K562 (cell line): ENCODE measurements at places on chromosomes 5 and 9. TPM values are rescaled to one million over a fixed set of nuclear protein-coding genes. Genes with fewer than 3 reads are reported as not detected.

DNA sequence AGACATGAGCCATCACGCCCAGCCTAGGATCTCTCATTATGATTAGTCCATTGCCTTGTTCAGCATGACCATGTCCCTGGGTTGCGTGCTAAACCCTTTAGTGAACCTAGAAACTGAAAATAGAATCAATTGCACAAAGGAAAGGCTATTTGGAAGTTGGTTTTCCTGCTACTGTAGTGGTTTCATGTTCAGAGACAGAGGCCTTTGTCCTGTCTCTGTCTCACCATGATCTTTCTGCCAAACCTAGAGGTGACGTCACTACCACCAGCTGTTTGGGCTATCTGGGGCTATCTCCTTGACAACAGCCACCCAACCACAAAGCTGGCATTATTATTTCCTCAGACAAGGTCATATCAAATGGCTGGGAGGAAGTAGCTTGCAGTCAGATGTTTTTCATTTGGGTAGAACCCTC, 4.0 kb upstream of the CDK5RAP2 start:
- H3K4me3 ChIP-seq: no peak overlapping the region
- H3K4me1 ChIP-seq: peaks cover 2% of the 10 kb centered on the region
- H3K36me3 ChIP-seq: no peaks in the 10 kb centered on the region

GRCh38 chr9:132301521-132301920, 53.3 kb downstream of the SETX start:
- H3K27me3 ChIP-seq: no peaks in the 10 kb centered on the region
- no peaks in the 10 kb centered on the region for H3K4me1 ChIP-seq
- no peak overlapping the region for H3K4me3 ChIP-seq
- peaks cover 79% of the 10 kb centered on the region for H3K36me3 ChIP-seq
- no peak overlapping the region for H3K27ac ChIP-seq

DNA sequence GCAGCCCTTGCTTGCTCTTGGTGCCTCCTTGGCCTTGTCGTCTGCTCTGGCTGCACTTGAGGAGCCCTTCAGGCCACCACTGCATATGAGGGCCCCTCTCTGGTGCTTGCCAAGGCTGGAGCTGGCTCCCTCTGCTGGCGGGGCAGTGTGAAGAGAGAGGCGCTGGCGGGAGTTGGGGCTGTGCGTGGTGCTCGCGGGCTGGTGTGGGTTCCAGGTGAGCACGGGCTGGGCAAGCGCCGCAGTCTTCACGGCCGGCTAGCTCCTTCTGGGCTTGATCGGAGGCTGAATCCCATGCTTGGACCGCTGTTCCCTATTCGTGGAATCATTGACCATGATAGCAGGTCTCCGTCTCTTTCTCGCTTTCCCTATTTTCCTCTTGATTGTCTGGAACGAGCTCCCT, 56.5 kb downstream of the XRCC4 start:
- H3K36me3 ChIP-seq: no peaks in the 10 kb centered on the region
- DNase-seq: no peak
- no peak overlapping the region for H3K4me3 ChIP-seq
- no peak overlapping the region for H3K27ac ChIP-seq
- H3K27me3 ChIP-seq: no peaks in the 10 kb centered on the region

- DNase-seq: no peak
- no peaks in the 10 kb centered on the region for H3K4me1 ChIP-seq
- peaks cover 6% of the 10 kb centered on the region for H3K27me3 ChIP-seq
- no peak overlapping the region for H3K4me3 ChIP-seq
- no peaks in the 10 kb centered on the region for H3K36me3 ChIP-seq
Observed at GRCh38 chr5:67902497-67902830, 313.1 kb upstream of the PIK3R1 start.

- H3K36me3 ChIP-seq: no peaks in the 10 kb centered on the region
- no peak overlapping the region for H3K4me3 ChIP-seq
- H3K4me1 ChIP-seq: no peaks in the 10 kb centered on the region
- no peak for DNase-seq
Observed at GRCh38 chr5:100186181-100186580, 349.0 kb upstream of the FAM174A start.

- peaks cover 7% of the 10 kb centered on the region for H3K4me1 ChIP-seq
- H3K4me3 ChIP-seq: no peak overlapping the region
- no peaks in the 10 kb centered on the region for H3K36me3 ChIP-seq
- no peak for DNase-seq
- no peak overlapping the region for H3K27ac ChIP-seq
Observed at GRCh38 chr5:178334861-178335260, 102.3 kb upstream of the PHYKPL start.

DNA sequence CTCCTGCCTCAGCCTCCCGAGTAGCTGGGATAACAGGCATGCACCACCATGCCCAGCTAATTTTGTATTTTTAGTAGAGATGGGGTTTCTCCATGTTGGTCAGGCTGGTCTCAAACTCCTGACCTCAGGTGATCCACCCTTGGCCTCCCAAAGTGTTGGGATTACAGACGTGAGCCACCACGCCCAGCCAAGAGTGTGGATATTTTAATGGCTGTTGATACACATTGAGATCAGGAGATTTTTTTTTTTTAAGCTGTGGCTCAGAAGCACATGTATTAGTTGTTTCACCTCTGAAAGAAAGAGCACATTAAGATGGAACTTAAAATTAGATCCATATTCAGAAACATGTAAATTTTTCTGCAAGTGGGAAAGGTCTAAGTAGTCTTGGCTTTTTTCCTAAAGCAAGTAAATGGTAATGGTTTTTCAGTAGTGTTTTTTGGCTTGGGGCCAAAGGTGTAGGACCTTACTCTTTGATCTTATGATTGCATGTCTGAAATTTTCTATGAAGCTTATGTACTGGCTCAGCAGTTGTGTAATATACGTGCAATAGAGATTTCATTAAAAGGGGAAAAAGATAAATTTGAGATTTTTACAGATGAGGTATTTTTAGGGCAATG, 9.9 kb downstream of the RBM27 start:
- H3K4me1 ChIP-seq: peaks cover 14% of the 10 kb centered on the region; the same call in 2 of the 3 replicates
- H3K27me3 ChIP-seq: no peaks in the 10 kb centered on the region
- H3K4me3 ChIP-seq: no peak overlapping the region
- no peak overlapping the region for H3K27ac ChIP-seq
- peaks cover 15% of the 10 kb centered on the region; the same call in 2 of the 3 replicates for H3K36me3 ChIP-seq

DNA sequence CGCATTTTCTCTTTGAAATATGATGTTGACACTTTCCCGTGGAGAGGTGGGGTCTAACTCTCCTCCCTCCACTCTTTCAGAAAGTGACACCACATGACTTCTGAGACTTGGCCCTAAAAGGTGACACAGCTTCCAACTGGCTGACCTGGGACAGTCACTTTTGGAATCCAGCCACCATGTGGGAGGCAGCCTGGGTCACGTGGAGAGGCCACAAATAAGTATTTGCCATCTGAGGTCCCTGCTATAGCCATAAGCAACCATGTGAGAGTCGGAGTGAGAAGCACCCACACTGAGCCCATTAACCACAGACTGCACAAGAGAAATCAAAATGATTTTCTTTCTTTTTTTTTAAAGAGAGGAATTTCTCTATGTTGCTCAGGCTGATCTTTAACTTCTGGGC, 4.1 kb upstream of the PHYKPL start:
- H3K27ac ChIP-seq: no peak overlapping the region
- peaks cover under 1% of the 10 kb centered on the region; the same call in 1 of the 2 replicates for H3K27me3 ChIP-seq
- peak; percentile 53 for DNase-seq
- H3K4me3 ChIP-seq: no peak overlapping the region
- H3K36me3 ChIP-seq: no peaks in the 10 kb centered on the region

The PCDHB14 gene
- total RNA-seq: not detected in 2 replicates

The LCN12 gene
- total RNA-seq: not detected in 2 replicates

The PGM5 gene
- 0.24 and 0.45 TPM in 2 replicates for total RNA-seq

GRCh38 chr5:55570570-55570969, 35.8 kb upstream of the PLPP1 start:
- no peak overlapping the region for H3K4me3 ChIP-seq
- no peak overlapping the region for H3K27ac ChIP-seq
- no peaks in the 10 kb centered on the region for H3K4me1 ChIP-seq
- DNase-seq: no peak
- H3K36me3 ChIP-seq: no peaks in the 10 kb centered on the region

The LCN9 gene
- not detected in 2 replicates for total RNA-seq

The NR6A1 gene
- total RNA-seq: 55.4 and 56.7 TPM in 2 replicates

The IL3 gene
- total RNA-seq: not detected in 2 replicates

DNA sequence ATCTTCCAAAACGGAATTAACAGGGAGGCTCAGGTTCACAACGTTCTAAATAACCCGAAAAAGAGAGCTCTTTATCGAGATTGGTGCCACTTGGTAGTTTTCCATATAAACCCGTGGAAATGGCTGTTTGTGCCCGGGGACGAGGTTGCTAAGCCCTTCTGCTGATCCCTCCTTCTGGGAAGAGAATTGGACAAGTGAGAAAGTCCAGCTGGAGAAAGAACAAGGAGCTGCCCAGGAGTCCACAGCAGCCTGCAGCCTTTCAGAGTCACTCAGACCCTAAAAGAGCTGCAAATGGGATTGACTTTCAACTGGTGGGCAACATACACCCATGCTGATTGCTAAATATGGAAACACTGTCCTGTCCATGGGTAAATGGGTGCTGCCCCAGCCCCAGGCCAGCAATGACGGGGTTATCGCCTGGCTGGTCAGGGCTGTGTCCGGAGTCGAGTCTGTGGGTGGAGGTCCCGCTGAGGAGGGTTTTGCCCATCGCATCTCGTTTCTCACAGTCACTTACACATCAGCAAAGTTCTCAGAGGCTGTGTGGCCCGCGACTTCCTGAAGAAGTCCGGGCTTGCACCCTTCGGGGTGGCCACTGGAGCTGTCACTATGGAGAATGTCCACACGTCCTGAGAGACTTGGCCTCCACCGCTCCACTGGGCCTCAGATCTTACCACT, 40.7 kb upstream of the HSD17B3 start:
- no peak overlapping the region for H3K4me3 ChIP-seq
- no peaks in the 10 kb centered on the region for H3K27me3 ChIP-seq
- no peaks in the 10 kb centered on the region for H3K36me3 ChIP-seq
- peaks cover 5% of the 10 kb centered on the region for H3K4me1 ChIP-seq

- no peaks in the 10 kb centered on the region for H3K27me3 ChIP-seq
- no peak overlapping the region for H3K4me3 ChIP-seq
Observed at GRCh38 chr9:88852794-88853193, 138.5 kb upstream of the S1PR3 start.

- H3K36me3 ChIP-seq: no peaks in the 10 kb centered on the region
- peaks cover 2% of the 10 kb centered on the region; the same call in 1 of the 3 replicates for H3K27me3 ChIP-seq
- no peaks in the 10 kb centered on the region; the same call in 1 of the 3 replicates for H3K4me1 ChIP-seq
- no peak overlapping the region for H3K4me3 ChIP-seq
- H3K27ac ChIP-seq: no peak overlapping the region
Observed at GRCh38 chr5:151663617-151664293, 23.0 kb downstream of the SPARC start.

- H3K27me3 ChIP-seq: no peaks in the 10 kb centered on the region
- H3K4me3 ChIP-seq: no peak overlapping the region
Observed at GRCh38 chr9:71758785-71759184, 9.5 kb downstream of the CEMIP2 start.

- H3K4me1 ChIP-seq: no peaks in the 10 kb centered on the region
- H3K27ac ChIP-seq: no peak overlapping the region
- no peaks in the 10 kb centered on the region for H3K36me3 ChIP-seq
- H3K4me3 ChIP-seq: no peak overlapping the region
Observed at GRCh38 chr5:172299916-172300439, 16.4 kb upstream of the UBTD2 start.

The TAS2R1 gene
- total RNA-seq: not detected in 2 replicates

GRCh38 chr9:6673326-6674025, 27.9 kb upstream of the GLDC start:
- H3K36me3 ChIP-seq: no peaks in the 10 kb centered on the region
- H3K27me3 ChIP-seq: no peaks in the 10 kb centered on the region
- no peak overlapping the region for H3K27ac ChIP-seq
- DNase-seq: no peak

The CCL27 gene
- 0.20 TPM in 1 of 2 replicates, not detected in the other for total RNA-seq

- H3K27ac ChIP-seq: no peak overlapping the region
- no peak overlapping the region for H3K4me3 ChIP-seq
- no peak for DNase-seq
Observed at GRCh38 chr9:77495834-77496671, 152.1 kb downstream of the GNA14 start.

GRCh38 chr5:5331848-5332247, 90.6 kb upstream of the ICE1 start:
- H3K36me3 ChIP-seq: no peaks in the 10 kb centered on the region
- H3K4me1 ChIP-seq: no peaks in the 10 kb centered on the region
- no peak overlapping the region for H3K4me3 ChIP-seq
- peaks cover 19% of the 10 kb centered on the region for H3K27me3 ChIP-seq
- H3K27ac ChIP-seq: no peak overlapping the region
